ENCODE measurements at places on chromosomes 4 and X.
A peak's percentile ranks its signal among the peaks of the same experiment; 100 is the strongest.

GRCh38 chr4:182404376-182404775 lies 161.2 kb downstream of the TENM3 start:
- no peak for DNase-seq

- no peak for DNase-seq
Measured at GRCh38 chr4:826508-827208, 729 bp upstream of the CPLX1 start.

GRCh38 chr4:8468746-8469535 lies 28.4 kb downstream of the TRMT44 start:
- peak; percentile 46 for DNase-seq

DNA sequence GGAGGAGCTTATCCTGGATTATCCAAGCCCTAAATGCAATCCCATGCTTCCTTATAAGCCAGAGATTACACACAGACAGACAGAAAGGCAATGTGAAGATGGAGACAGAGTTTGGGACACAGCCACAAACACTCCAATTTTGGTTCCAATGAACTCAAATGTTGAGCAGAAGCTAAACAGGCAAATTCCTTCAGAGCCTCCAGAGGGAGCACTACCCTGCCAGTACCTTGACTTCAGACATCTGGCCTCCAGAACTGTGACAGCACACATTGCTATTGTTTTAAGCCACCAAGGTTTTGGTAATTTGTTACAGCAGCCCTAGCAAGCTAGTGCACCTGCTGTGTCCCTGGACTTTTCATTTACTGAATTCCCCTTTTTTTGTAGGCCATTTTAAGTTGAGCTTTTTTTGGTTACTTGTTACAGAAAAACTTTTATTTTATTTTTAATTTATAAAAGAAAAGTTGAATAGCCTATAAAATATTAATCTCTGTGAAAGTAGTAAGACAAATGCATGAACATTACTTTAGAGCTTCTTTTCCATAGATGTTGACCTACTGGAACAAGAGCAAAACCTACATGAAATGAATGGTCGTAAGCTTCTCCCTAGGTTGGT lies 33.4 kb upstream of the SRD5A3 start:
- peak; percentile 9 for DNase-seq

DNA sequence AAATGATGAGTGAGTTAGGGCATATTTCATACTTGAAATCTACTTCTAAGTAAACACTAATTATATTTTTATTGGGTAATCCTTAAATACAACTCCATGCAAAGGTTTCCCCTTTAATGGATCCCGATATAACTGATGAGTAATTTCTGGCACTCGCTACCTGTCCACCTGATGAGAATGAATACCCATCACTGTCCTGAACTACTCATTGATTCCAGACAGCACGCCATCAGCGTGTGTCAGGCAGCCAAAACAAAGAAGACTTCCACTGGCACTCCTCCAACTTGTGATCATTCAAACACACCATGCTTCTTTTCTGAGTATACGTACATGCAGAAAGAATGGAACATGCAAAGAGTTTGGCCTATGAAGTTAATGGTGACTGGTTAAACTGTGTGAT lies 69.4 kb downstream of the HCCS start:
- DNase-seq = no peak

Measured in PC-9 (cell line).